ENCODE measurements at places on chromosomes 1 and 21. TPM values are rescaled to one million over a fixed set of nuclear protein-coding genes. Genes with fewer than 3 reads are reported as not detected.

Gene CELA2B
- not detected for total RNA-seq

Gene GUCA2A
- not detected for total RNA-seq

Gene LCE2C
- total RNA-seq: not detected

GRCh38 chr1:64006276-64007051 is 197.0 kb upstream of the UBE2U start:
- DNase-seq: no peak

- DNase-seq: peak; percentile 93
Measured at GRCh38 chr1:153967107-153967999, at the start of gene CREB3L4. Gene CREB3L4 (plus strand): TSS chr1:153967902. CDS start chr1:153968526, 624 bp downstream.

DNA sequence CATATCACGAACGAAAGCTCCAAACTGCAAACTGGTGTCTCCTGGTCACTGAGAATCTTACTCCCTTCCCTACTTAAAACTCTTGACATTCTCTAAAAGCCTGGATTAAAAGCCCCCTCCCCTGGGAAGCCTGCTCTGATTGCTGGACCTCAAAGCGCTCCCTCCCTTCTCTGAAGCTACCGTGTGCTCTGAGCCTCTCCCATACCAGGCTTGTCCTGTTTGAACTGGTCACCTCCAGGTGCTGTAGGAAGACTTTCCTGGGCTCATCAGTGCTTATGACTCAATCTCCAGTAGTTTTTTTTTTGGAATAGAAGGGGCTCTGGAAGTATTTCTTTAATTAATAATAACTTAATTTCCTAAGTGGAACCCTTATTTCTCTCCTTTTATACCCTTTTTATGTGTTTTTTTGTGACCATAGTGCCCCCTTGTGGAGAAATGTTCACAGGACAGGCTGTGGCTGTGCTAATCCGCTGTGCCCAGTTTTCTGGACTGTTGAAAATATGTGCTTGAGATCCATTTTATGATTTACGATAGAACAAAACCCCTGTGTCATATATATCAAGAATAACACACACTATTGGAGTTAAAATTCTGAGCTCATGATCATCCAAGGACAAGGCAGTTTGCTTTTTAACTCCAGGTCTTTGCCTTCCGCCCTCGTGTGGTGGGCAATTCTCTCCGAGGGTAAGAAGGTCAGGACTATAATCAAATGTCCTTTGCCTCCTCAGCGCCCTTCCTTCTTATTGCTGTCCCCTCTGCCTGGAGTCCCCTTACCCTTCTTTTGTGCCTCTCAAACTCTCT is 16.9 kb downstream of the MTARC1 start:
- DNase-seq: no peak

All from lower lobe of right lung (tissue), 2 donors.